Glomerular endothelial cell (primary cell): ENCODE measurements at places on chromosomes 4 and X. TPM values are rescaled to one million over a fixed set of nuclear protein-coding genes. Genes with fewer than 3 reads are reported as not detected.

GRCh38 chr4:2084316-2084715 is 25.2 kb downstream of the NAT8L start:
- no peak for DNase-seq

GRCh38 chrX:44931441-44931973 is 58.5 kb downstream of the KDM6A start:
- no peak for DNase-seq

GRCh38 chr4:84733343-84734033 is 150.6 kb downstream of the CDS1 start:
- DNase-seq: no peak

DNA sequence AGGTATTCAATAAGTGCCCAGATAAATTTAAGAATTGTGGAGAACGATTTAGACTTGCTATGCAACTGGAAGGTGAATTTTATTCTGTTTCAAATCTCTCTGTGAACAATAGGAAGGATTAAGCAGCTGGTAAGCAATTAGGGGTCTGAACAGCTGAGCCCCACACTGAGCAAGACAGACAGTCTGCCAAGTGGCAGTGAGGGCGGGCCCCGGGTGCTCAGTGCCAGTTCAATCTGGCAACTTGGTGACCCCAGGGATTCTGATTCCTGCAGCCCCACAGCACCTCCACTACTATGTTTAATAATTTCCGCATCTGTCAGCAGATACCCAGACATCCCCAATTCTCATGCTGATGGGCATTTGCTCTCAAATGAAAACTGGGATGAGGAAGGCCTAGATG is 317.3 kb downstream of the PPP1R2C start:
- no peak for DNase-seq

DNA sequence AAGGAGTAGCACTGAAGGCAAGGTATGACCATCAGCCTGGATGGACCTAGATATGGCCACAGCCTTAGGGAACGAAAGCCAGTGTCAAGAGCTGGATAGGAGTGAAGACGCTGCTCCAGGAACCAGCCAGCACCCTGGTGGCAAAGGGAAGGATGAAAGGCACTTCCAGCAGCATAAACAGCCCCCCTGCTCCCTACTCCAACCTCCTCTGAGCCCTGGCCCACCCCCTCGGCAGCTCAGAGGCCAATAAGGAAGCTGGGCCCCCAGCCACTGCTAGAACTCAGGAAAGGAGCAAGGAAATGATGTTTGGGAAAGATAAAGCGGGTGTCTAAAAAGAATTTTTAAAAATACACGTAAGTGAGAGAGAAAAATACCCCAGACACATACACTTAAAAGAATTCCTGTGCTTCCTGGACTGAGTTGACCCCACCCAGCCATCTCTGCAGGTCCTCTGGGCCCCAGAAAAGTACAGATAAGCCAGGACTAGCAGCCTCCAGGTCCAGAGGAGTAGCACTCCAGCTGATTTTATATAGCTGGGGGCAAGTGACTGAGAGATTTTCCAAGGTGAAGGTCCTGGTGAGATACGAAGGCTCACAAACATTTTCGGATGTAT is 170.4 kb downstream of the SHROOM4 start:
- DNase-seq: peak; percentile 54

DNA sequence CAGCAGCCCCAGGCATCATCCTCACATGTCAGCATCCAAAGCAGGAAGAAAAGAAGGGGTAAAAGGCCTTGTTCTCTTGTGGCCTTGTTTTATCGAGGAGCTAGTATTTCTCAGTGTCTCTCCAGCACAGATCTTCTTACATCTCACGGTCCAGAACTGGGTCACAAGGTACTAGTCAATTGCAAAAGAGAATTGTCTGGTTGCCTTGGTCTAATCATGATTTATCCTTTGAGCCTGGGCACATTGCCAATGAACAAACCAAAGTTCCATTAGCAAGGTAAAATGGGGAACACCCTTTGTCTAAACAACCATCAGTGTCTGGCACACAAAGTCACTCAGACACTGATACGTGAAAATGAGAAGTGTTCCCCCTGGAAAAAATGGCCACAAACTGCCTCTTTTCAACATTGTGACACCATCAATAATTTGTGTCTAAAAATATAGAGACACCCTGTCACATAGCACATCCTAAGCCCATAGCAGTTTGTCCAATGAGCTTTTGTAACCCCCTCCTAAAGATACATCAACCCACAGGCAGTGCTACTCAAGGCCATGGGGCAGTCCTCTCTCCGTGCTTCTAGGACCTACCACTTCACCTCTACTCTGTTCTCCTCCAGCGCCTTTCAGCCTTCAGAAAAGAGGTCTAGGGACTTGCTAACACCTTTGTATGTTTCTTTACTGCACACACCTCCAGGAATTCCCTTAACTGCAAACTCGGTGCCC is 534.4 kb downstream of the MID1IP1 start:
- no peak for DNase-seq

DNA sequence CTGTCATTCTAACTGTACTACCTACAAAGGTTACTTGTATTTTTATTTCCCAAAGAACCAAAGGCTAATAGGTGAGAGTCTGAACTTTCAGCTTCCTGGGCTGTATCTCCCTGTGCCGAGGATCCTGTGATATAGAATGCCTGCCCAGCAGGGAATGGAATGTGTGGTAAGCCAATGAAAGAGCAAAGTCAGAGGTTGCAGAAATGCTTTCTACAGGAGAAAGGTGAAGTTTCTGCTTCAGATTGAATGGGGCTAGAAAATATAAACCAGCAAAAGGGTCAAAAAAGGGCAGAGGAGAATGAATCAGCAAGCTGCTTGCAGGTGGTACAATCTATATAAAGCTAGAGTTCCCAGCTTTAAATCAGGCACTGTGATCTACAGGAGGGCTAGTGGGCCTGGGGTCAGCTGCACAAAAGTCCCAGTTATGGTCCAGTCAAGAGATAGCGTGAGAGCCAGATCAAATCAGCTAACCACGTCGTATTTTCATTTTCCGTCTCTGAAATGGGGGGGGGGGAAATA is 146.1 kb downstream of the DCTD start:
- no peak for DNase-seq

- DNase-seq: no peak
These were observed 640 bp downstream of the BANK1 start for GRCh38 chr4:101791182-101791558.

GRCh38 chr4:74317616-74318246 is 9.5 kb downstream of the EPGN start:
- DNase-seq: no peak

GRCh38 chrX:69807400-69807799 is 191.5 kb downstream of the EDA start:
- DNase-seq: no peak

DNA sequence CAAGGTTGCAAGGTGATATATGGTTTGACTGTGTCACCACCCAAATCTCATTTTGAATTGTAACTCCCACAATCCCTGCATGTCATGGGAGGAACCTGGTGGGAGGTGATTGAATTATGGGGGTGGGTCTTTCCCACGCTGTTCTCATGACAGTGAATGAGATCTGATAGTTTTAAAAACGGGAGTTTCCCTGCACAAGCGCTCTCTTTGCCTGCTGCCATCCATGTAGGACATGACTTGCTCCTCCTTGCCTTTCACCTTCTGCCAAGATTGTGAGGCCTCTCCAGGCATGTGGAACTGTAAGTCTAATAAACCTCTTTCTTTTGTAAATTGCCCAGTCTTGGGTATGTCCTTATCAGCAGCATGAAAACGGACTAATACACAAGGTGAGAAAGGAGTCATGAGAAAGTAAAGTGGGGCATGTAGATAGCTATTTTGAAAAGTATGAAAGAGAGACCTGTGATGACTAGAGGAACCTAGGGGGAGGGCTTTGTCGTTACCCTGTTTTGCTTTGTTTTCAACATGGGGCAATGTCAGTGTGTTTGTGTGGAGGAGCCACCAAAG is 6.3 kb downstream of the ZBTB49 start:
- no peak for DNase-seq

DNA sequence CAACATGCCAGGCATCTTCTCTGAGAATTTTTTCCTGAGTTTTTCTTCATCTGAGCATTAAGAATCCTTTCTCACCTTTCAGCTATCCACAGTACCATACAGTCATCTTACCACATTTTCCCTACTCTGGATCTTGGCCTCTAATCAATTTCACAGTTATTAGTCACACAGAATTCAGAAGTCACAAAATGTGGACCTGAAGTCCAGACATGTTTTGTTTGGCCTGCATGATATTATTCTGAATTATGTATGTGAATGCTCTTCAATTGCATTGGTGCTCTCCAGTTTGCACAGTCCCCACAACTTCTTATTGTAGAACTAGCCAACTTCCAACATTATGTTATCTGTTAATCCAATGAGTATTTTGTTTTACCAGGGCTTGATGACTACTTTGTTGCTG is 102.3 kb upstream of the GRIA3 start:
- DNase-seq: no peak

- no peak for DNase-seq
These were observed 76.7 kb downstream of the TAB3 start for GRCh38 chrX:30812326-30812725.

DNA sequence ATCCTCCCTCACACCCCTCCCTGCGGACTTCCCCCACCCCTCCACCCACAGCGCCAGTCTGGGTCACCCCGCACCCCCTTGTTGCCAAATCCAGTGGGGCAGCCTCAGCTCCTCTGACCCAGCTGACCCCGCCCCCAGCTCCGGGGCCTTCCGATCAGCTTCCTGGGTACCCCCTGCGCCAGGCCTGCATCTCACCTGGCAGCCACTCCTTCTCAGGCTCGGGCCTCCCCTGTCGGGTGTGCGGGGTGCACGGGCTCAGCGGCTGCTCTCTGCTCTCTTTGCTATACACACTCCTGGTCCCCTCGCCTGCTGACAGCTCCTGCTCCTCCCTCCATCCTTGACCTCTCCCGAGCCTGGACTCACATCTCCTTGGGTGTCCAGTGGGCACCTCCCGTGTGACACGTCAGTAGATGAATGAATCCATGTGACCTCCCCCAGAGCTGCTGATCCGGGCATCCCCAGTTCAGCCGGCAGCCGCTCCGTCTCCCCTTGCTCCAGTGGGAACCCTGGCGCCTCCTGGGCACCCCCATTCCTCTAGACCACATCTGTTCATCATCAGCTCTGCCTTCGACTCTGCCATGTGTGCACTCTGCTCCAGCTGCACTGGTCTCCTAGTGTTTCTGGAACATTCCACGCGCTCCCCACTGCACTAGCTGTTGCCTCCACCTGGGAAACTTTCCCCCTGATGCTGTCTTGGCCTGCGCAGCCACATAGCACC is 9.9 kb downstream of the CFAP99 start:
- no peak for DNase-seq

DNA sequence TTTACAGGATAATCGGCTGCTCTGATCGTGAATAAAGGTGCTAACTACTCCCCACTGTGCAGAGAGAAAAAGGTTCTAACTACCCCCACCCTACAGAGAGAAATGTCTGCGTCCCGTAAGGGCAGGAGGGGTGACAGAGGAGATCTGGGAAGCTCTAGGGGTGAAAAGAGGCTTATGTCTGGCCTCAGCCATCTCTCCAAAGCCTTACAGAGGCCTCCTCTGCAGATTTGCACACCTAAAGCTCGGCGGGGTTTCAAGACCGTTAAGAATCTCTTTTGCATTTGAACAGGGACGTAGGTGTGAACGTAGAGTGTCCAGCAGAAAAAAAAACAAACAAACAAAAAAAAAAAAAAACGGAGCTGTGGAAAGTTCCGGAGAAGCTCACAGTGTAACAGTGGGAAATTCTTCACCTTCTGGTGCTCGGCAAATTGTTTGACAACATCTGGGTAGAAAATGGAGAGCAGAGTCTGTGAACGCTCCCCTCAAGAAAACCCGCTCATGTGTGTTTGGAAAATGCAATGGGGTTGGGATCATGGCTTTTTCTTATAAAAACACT is 161.0 kb downstream of the SHOX start:
- DNase-seq: no peak

- DNase-seq: no peak
These were observed 139.2 kb downstream of the TMEM164 start for GRCh38 chrX:110142096-110142495.

DNA sequence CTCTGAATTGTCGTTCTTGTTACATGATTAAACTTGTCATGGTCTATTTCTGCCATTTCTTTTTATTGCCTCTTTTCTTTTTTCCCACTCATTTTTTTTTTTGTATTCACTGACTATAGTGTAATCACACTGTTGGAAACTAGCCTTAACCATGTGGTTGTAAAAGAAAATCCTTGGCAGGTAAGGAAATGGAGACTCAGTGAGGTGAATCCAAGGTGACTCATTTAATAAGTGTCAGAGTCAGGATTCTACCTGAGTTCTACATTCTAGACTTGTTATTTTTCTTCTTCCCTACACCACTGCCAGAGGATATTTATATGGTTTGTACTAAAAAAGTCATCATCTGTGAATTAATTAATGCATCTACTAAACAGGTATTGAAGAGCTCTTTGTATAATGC is 152.2 kb downstream of the CBLL2 start:
- DNase-seq: no peak

GRCh38 chr4:153234885-153235284 is 30.6 kb downstream of the TRIM2 start:
- no peak for DNase-seq

- no peak for DNase-seq
These were observed 47.7 kb upstream of the GATB start for GRCh38 chr4:151808542-151808941.

DNA sequence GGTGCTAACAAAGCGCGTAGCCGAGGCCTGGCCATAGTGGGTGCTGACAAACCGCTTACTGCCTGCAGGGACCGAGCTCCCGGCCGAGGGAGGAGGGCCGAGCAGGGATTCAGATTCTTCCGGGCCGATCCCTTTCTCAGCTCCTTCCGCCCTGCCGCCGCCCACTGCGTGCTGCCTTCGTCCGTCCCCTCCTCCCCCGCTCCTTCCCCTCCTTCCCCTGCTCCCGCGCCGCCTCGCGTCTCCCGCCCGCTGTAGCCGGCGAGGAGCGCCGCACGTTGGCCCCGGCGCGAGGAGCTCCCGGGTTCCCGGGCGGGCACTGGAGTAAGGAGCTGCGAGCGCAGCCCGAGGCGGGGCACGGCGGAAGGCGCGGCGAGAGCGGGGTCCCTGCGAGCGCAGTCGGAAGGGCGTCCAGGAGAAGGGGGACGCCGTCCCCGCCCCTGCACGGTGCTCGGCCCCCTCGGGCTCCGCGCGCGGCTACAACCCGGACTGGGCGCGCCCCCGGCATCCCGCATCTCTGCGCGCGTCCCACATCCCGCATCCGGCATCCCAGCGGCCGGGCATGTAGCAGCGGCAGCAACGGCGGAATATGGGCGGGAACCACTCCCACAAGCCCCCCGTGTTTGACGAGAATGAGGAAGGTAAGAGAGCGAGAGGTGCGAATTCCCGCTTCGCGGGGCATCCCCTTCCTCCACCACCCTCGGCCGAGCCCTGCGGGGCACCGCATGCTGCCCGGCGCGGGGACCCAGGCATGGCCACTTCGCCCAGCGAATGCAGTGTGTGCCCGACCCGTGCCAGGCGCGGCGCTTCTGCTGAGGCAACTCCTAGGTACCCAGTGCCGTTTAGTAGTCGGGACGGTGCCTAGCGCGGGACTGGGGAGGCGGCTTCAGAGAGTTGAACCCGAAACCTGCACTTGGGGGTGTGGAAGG is at the start of gene STK32B:
STK32B (plus strand) TSS at position 203 of the 926 bp plus-strand sequence.
- no peak for DNase-seq

- no peak for DNase-seq
These were observed 456.3 kb downstream of the PDGFC start for GRCh38 chr4:156515295-156515694.

PHOX2B gene
- total RNA-seq: not detected in 2 replicates

FAT1 gene
- 108 and 154 TPM in 2 replicates for total RNA-seq

DDX53 gene
- total RNA-seq: not detected in 2 replicates

AMBN gene
- not detected in 2 replicates for total RNA-seq

CWH43 gene
- not detected in 2 replicates for total RNA-seq

GAGE12F gene
- total RNA-seq: not detected in 2 replicates

MAP9 gene
- 2.0 and 6.0 TPM in 2 replicates for total RNA-seq

MMRN1 gene
- total RNA-seq: 28.7 and 118 TPM in 2 replicates

PPP1R2C gene
- total RNA-seq: not detected in 2 replicates

BTC gene
- 0.12 and 0.39 TPM in 2 replicates for total RNA-seq

SRPX2 gene
- total RNA-seq: 55.9 and 61.9 TPM in 2 replicates

CCDC149 gene
- total RNA-seq: 7.7 and 11.6 TPM in 2 replicates

TMEM150C gene
- 5.8 and 10.7 TPM in 2 replicates for total RNA-seq

ARL9 gene
- total RNA-seq: 0.10 TPM in 1 of 2 replicates, not detected in the other
